ENCODE measurements at places on chromosomes 1 and 21.

GRCh38 chr1:189682591-189682990 lies 795.1 kb downstream of the BRINP3 start:
- no peak for DNase-seq

GRCh38 chr21:40685141-40685540 lies 161.8 kb downstream of the DSCAM start:
- no peak for DNase-seq

DNA sequence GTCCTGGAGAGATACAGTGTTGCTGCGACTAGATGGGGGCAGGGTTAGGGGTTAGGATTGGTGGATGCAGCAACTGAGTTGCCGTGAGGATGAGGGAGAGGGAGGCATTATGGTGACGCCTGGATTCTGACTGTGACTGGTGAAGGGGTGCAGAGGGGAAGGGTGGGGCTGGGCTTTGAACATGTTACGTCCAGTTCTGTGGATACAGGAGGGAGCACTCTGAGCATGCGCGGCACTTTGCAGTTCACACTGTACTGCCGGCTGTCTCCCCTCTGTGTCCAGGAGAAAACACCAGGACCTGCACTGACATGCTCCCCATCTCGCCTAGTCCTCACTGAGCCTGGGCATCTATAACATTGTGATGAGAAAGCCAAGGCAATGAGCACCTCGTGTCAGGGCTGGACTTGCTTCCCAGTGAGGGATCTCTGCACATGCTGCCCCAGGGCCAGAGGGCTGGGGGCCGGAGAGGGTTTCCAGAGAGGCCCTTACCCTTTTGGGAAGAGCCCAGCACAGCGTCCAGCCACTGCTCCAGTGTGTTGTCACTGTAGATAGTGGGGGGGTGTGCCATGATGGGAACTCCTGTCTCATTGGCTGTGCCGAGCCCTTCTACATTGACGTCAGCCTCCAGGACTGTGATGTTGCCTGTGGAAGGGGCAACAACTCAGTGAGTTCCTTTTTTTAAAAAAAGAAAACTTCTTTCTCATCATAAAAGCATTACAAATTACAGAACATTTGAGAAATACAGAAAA lies 7.6 kb downstream of the FAM151A start:
- DNase-seq = no peak

GRCh38 chr21:21898801-21899200 lies 900.6 kb downstream of the NCAM2 start:
- DNase-seq = no peak

DNA sequence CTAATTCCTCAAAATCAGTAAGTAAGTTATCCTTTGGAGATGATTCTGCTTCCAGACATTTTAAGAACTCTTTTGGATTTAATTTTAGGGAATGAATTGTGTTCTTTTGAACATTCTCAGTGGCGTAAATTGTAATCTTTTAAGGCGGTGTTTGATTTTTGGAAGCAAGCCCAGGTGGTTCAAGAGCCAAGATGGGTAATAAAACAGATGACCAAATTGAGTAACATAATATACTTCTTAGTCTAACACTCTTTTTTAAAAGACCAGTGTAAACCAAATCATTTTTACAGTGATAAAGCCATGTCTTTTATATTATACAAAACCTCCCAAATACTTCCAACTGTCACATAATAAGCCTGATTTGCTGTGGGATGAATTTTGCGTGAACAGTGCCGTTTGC lies 133.8 kb downstream of the LRRC40 start:
- DNase-seq = no peak

- no peak for DNase-seq
Observed at GRCh38 chr21:35525443-35525842, 476.3 kb upstream of the RUNX1 start.

DNA sequence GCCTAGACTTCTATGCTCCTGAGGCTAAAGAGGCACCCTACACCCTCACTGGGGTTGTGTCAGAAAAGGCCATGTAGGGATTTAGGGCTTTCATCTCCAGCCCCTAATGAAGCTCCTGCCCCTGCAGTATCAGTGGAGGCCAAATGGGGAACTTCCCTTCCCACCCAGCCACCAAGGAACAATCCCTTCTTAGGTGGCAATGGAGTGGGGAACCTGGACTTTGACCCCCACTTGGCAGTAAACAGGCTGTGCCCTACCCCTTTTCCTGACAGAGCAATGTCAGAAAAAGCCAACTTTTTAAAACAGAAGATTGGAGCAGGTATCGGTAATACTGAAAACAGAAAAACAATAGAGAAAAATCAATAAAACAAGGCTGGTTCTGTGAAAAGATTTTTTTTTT lies 35.5 kb upstream of the SLC19A2 start:
- DNase-seq = no peak

- DNase-seq = no peak
Observed at GRCh38 chr1:184626076-184627006, 128.3 kb downstream of the EDEM3 start.

DNA sequence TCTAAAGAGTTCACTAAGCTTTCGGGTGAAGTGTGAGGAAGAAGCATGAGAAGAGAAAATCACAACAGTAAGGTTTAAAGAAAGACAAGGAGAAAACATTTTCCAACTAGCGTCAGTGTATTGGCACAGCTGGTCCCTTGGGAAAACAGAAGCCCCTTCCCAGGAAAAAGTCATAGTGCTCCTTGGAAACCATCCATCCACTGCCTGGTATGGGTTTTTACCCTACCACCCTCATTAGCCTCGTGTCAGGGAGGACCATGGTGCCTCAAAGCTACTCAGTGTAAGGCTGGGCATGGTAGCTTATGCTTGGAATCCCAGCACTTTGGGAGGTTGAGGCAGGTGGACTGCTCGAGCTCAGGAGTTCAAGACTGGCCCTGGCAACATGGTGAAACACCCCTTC lies 12.7 kb downstream of the AADACL4 start:
- no peak for DNase-seq

- no peak for DNase-seq
Observed at GRCh38 chr1:224541901-224542630, 74.1 kb upstream of the CNIH3 start.

DNA sequence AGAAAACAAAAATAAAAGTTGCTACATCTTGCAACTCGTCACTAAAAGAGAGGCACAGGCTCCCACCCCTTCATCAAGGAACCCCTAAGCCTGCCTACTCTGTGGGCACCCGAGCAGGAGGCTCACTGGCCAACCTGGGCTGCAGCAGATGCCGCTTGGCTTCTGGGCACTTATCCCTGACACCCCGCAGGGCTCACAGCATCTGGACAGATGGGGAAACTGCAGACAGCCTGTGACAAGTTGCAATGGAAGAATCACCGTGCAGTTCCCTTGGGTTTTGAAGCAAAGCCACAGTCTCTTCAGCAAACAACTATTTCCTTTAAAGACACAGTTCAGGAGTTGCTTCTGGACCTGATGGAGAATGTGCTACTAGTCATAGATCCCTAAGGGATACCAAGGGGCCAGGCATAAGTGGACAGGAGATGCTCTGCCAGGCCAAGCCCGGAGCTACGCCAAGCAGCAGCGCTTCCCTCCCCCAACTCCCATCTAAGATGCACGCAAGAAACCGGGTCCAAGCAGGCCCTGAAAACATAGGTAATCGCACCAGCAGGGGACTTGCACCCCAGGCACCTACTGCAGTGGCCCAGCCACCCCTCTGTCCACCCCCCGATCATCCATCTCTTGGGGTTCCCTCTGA lies 170.6 kb downstream of the NPHP4 start:
- no peak for DNase-seq

- no peak for DNase-seq
Observed at GRCh38 chr1:243819438-243819839, 30.6 kb downstream of the AKT3 start.

- no peak for DNase-seq
Observed at GRCh38 chr1:27503844-27504587, 14.0 kb upstream of the WASF2 start.

DNA sequence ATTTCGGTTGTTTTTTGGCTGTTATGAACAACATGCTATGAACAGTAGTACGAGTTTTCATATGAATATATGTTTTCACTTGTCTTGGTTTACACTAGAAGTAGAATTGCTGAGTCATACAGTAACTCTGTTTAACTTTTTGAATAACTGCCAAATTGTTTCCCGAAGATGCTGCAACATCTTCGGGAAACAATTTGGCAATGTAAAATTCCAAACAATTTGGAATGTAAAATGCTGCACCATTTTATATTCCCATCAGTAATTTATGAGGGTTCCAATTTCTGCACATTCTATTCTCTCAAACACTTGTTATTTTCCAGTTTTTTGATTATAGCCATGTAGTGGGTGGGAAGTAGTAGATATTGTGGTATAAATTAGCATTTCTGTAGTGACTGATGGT lies 11.6 kb downstream of the PCBP3 start:
- no peak for DNase-seq

DNA sequence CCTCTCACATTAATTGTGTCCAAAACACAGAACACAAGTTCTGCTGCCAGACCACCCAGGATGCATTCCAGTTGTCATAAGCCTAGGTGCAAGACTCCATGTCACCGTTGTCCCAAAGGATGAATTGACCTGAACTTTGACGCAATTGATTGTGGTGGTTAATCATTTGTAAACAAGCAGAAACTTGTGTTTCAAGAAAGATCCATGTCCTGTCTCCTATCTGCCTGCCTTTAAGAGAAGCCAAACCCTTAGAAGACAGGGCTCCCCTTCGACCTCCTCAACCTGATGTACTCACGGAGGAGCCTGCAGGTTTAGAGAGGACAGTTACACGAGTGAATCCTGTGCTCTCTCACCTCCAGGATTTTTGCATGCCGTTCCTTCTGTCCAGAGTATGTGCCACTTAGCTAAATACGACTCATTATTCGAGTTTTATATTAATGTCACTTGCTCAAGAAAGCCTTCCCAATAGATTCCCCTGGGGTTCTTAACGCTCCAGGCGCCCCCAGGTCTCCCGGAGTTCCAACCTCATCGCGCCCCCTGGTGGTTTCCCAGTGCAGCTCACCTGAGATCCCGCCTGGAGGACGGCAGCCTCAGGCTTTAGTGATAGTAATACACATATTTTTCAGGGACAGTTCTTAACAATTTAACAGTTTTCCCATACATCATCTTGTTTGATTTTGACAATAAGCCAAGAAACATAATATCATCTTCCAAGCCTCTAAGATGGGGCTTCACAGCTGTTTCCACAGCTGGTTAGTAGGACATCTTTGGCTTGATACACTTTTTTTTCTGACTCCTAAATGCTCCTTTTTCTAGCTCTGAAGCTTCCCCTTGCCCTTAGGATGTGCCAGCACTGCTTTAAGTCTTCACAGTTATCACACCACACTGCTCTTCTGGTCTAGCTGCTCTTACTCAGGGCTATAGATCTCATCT lies 2.4 kb upstream of the C8B start:
- DNase-seq = no peak

- DNase-seq = no peak
Observed at GRCh38 chr1:97632776-97633175, 288.1 kb downstream of the DPYD start.

DNA sequence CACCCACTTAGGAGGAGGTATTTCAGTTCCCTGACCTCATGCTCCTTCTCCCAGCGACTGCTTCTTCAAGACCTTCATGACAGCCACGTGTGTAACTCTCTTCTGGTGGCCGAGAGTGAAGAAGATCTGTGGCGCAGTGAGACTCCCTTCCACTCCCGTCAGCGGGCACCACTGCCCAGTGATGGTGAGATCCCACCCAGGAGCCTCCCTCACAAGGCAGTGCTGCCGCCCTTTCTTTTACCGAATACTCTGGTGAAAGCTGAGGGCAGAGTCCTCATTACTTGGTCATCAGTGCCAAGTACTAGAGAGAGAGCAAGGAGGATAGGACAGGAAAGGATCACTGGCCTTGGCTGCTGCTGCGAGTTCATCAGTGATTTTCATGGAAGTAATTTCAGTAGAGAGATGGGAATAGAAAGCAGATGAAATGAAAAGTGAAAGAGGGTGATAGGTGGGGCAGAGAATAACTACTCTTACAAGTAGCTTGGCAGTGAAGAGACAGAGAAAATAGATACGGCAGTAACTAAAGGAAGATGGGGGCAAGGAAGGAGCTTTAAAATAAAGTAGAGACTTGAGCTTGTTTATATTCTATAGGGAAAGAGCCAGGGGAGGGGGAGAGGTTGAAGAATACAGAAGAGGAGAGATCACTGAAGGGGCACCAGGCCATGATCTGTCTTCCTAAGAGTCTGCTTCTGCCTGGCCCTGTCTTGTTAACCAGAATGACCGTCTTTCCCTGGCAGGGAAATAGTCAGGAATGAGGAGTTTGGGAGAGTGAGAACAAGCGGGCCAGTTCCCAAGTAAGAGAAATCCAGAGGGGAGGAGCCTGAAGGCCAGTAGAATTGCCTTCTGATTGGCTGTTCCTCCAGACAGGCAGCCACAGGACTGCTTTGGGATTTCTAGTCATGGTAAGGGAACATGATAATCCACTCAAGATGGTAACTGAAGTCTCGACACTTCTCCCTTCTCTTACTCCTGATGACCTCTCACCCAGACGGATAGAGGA lies 18.3 kb downstream of the HYI start:
- DNase-seq = no peak

DNA sequence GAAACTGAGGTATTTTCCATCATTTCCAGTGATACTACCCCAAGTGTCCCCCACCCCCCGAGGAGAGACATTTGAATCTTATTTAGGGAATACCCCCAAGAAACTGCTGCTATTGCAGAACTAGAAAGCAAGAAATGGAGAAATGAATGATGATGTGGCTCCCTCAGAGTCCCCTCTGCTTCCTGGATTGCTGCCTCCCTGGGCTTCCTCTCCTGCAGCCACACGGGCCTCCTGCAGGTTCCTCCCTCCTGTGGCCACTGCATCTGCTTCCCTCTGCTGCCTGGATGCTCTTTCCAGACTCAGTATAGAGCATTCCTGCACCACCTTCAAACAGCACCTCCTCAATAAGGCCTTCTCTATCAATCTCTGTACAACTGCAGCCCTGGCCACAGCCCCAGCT lies 69.3 kb downstream of the SLC25A24 start:
- DNase-seq = no peak

DNA sequence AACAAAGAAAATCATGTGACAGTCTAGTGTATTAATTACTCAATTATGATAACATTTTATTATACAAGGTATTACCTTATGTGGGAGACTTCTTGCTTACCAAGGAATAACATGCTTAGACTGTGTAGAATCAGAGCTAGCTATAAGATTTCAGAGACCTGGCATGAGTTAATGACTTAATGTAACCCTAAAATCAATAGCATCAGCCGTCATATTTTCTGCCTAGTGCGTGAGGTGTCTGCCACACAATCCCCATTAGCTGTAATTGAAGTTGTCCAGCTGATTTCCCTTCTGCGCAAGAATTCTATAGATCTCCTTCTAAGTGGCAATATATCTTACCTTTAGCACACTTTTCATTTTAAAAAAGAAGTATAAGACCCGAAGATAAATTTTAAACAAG lies 28.8 kb downstream of the CHODL start:
- DNase-seq = no peak

All from stimulated activated CD4-positive, alpha-beta T cell treated with anti-CD3 and anti-CD28 coated beads, Interleukin-2, amount 100 ng/mL, for 24 hours (primary cell).